ENCODE measurements at places on chromosomes 2 and 18.

GRCh38 chr18:48896326-48896874 lies 54.4 kb downstream of the SMAD7 start:
- DNase-seq: no peak

DNA sequence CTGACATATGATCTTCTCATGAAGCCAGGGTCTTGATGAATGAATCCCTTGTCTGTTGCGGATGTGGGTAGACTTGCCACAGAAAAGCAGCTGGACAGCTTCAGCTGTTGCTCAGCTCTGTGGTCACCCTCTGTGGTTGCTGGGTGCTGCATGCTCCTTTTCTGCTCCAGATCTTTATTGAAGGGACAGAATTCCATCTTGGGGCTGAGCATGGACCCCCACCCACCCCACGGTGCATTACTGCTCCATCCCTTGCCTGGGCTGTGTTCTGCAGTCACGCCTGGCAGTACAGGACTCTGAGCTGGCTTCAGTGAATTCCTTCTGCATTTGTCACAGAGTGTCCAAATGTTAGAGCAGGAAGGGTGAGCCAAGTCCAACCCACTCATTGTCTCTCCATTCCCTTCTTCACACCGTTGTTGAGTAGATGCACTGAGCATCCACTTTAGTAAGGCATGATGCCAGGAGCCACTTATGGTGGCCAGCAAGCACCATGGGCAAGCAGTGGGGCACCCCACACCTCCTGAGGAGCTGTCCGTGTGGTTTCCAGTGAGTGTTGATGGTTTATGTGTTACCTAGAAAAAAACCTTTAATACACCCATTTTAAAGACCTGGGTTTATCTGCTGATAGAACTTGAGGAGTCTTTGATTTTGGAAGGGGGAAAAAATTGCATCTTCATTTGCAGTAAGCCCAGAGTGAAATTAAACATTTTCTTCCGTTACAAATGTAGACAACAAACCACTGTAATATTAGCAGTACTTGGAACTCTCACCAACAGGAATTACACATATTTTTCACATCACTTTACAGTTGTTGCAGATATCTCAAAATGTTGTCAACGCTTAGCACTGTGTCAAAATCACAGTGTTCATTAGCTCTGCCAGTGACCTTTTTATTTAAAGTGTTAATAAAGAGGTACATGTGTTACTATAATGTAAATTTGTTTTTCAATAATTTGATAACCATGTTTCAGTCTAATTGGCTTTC lies 14.7 kb upstream of the ITGB6 start:
- DNase-seq: no peak

DNA sequence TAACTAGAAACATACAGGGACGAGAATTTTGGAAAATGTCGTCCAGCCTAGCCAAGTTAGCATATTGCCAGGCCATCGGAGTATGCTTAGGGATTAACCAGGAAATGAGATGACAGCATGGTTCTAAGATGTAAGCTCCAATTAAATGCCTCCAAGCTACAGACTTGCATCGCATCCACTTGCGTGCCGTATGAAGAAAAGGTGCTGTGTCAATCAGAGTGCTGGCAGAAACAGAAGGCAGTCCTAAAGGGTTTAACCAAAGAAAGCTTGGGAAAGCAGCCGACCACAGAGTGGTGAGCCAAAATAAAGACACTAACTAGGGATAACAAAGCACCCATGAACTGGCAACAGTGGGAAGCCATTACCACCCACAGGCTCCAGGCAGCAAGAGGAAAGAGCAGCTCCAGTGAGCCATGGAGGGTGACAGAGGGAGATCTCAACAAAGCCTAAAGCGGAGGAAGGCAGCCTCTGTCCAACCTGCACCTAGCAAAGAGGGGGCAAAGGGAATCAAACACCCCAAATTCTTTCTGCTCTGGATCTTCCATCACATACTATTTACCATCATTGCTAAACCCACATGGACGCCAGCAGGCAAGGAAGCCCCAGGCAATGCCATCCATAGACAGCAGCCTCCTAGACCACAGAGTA lies 27.6 kb upstream of the SOCS6 start:
- no peak for DNase-seq

GRCh38 chr2:127100251-127101047 lies 6.5 kb downstream of the BIN1 start:
- no peak for DNase-seq

GRCh38 chr2:143226714-143227541 lies 97.7 kb downstream of the ARHGAP15 start:
- DNase-seq: no peak

DNA sequence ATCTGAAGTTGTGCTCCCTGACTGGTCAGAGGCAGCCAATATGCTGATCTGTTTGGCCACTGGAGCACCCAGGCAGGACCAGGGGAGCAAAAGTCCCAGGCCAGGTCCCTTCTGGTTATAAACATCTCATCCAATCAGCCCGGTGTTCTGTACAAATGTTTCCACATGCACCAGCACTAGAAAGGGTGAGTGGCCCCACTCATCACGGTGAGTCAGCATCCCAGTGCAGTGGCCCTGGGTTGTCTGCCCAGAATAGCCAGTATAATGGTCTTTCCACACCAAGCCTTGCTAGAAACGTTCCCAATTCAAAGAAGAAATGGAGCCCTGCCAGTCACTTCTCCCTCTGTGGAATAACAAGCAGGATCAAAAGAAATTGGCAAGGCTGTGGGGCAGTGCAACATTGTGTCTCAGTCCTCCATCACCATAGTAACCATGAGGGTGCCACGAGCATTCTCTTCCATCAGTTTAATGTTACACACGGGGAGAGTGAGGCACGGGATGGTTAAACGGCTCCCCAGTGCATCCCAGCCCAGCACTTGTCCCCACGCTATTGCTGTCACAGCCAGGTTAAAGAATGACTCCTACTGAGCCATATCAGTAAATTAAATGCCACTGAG lies 174.9 kb downstream of the SEPTIN10 start:
- DNase-seq: peak; percentile 78

GRCh38 chr2:123448801-123449200 lies 576.3 kb upstream of the CNTNAP5 start:
- no peak for DNase-seq

GRCh38 chr2:168744844-168745243 lies 57.6 kb upstream of the NOSTRIN start:
- DNase-seq: no peak

- no peak for DNase-seq
Observed at GRCh38 chr18:32351032-32351431, 119.7 kb downstream of the GAREM1 start.

DNA sequence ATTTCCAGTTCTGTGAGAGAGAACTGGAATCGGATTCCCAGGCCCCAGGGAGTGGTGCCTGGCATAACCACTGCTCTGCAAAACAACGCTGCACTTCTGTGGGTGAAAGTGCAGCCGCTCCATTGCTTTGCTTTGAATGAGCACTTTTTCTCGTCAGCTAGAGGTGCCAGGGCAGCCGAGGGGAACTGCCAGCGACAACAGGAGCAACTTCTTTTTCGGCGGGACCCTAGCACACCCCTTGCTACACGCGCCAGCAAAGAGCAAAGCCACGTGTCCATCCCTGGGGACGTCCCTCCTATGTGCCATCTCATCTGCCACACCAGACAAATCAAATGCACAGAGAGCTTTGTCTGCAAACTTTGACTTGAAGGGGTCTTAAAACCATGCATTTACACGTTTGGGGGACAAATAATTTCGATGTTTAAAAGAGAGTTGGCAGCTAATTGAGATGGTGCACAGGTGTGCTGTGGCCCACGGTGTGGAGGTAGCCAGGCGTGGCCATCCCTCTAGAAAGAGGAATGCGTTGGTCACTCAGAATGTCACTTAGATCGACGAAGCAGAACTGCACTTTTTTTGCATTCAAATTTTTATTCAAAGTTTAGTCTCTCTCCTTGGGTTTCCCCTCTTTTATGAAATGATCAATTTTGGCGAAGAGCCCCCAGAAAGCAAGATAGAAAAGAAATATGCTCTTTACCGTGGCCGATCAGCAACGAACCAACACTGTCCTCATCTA lies 151.8 kb downstream of the MBP start:
- DNase-seq: no peak

Data from C1 segment of cervical spinal cord (tissue), 14 donors.